ENCODE measurements at places on chromosomes 3 and 15. TPM values are rescaled to one million over a fixed set of nuclear protein-coding genes. Genes with fewer than 3 reads are reported as not detected.

Gene CDHR4
- polyA plus RNA-seq, result not detected

Gene TICRR
- polyA plus RNA-seq, result not detected

Gene SENP8
- not detected for polyA plus RNA-seq

Gene SLC2A2
- polyA plus RNA-seq, result not detected

Gene RAB27A
- polyA plus RNA-seq, result 29.9 TPM

Gene HESX1
- 0.93 TPM for polyA plus RNA-seq

Gene LCTL
- polyA plus RNA-seq, result 0.09 TPM

Gene C3orf20
- not detected for polyA plus RNA-seq

Gene NAALADL2
- polyA plus RNA-seq, result not detected

Gene PLSCR4
- not detected for polyA plus RNA-seq

Gene IMPDH2
- polyA plus RNA-seq, result 78.6 TPM

Gene MCF2L2
- not detected for polyA plus RNA-seq

Gene SLC22A13
- not detected for polyA plus RNA-seq

Gene TGM4
- polyA plus RNA-seq, result 0.09 TPM

Gene CFAP100
- not detected for polyA plus RNA-seq

Gene UROC1
- polyA plus RNA-seq, result not detected

Gene MYL3
- not detected for polyA plus RNA-seq

Gene TRH
- not detected for polyA plus RNA-seq

- peaks cover 31% of the 10 kb centered on the region for H3K36me3 ChIP-seq
- no peaks in the 10 kb centered on the region for H3K27me3 ChIP-seq
- no peaks in the 10 kb centered on the region for H3K4me1 ChIP-seq
- no peak overlapping the region for H3K27ac ChIP-seq
Observed at GRCh38 chr15:55343168-55343567, 24.1 kb downstream of the PIGB start.

- peaks cover 54% of the 10 kb centered on the region for H3K4me1 ChIP-seq
- no peaks in the 10 kb centered on the region for H3K36me3 ChIP-seq
- H3K4me3 ChIP-seq, result peak overlapping the region; percentile 83
- DNase-seq, result no peak
- peaks cover 6% of the 10 kb centered on the region for H3K27me3 ChIP-seq
Observed at GRCh38 chr15:69668039-69668705, 215.6 kb downstream of the RPLP1 start.

GRCh38 chr3:100709842-100710260, 557 bp downstream of the TFG start:
- H3K4me3 ChIP-seq, result peak overlapping the region; percentile 93
- DNase-seq, result peak; percentile 17
- H3K27me3 ChIP-seq, result peaks cover 21% of the 10 kb centered on the region
- H3K4me1 ChIP-seq, result peaks cover 33% of the 10 kb centered on the region
- peaks cover 3% of the 10 kb centered on the region for H3K36me3 ChIP-seq

DNA sequence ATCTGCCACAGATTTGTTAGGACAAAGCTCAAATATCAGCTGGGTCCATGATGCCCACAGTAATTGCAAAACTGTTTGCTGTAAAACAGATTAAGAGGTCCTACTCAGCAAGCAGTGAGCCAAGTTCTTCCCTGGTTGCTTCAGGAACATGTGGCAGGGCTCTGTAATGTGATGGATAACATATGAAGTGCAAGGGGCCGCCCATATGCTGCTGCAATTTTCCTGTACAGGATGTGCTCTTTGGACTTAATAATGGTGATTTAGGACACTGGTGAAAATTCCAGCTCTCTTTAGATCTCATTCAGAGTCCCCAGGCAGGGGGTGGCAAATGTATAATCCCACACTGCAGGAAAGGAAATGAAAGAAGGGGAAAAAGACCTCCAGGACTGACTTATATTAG, 289.4 kb downstream of the LSAMP start:
- H3K27ac ChIP-seq, result no peak overlapping the region
- no peak for DNase-seq
- no peaks in the 10 kb centered on the region for H3K36me3 ChIP-seq
- no peaks in the 10 kb centered on the region for H3K27me3 ChIP-seq

- no peak overlapping the region for H3K27ac ChIP-seq
- DNase-seq, result no peak
- H3K4me1 ChIP-seq, result no peaks in the 10 kb centered on the region
- H3K27me3 ChIP-seq, result no peaks in the 10 kb centered on the region
- H3K36me3 ChIP-seq, result no peaks in the 10 kb centered on the region
Observed at GRCh38 chr3:151796105-151796680, 17.7 kb upstream of the AADAC start.

DNA sequence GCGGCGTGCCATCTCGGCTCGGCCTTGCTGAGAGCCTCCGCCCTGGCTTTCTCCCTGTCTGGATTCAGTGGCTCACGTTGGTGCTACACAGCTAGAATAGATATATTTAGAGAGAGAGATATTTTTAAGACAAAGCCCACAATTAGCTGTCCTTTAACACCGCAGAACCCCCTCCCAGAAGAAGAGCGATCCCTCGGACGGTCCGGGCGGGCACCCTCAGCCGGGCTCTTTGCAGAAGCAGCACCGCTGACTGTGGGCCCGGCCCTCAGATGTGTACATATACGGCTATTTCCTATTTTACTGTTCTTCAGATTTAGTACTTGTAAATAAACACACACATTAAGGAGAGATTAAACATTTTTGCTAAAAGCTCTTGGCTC, 54.1 kb downstream of the PLXNA1 start:
- no peaks in the 10 kb centered on the region for H3K4me1 ChIP-seq
- no peak overlapping the region for H3K27ac ChIP-seq
- H3K4me3 ChIP-seq, result no peak overlapping the region
- no peaks in the 10 kb centered on the region for H3K27me3 ChIP-seq
- DNase-seq, result no peak

DNA sequence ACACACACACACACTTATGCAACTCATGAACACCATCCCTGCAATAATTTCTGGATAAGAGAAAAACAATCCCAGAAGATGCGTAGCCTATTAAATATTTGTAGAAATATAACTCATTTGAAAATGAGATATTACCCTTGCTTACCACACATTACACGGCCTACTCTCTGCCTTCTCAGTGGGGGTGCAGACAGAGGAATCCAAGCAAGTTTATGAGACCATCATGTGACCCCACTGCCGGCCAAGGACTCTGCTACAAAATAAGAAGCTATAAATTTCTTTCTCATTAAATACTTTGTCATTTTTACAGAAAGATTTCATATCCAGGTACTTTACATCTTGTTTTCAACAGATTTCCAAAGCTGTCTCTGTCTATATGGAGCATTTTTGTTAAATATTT, 286.3 kb downstream of the ZNF385D start:
- H3K27me3 ChIP-seq, result no peaks in the 10 kb centered on the region
- DNase-seq, result no peak
- H3K36me3 ChIP-seq, result no peaks in the 10 kb centered on the region
- H3K27ac ChIP-seq, result no peak overlapping the region
- no peaks in the 10 kb centered on the region for H3K4me1 ChIP-seq
- no peak overlapping the region for H3K4me3 ChIP-seq

DNA sequence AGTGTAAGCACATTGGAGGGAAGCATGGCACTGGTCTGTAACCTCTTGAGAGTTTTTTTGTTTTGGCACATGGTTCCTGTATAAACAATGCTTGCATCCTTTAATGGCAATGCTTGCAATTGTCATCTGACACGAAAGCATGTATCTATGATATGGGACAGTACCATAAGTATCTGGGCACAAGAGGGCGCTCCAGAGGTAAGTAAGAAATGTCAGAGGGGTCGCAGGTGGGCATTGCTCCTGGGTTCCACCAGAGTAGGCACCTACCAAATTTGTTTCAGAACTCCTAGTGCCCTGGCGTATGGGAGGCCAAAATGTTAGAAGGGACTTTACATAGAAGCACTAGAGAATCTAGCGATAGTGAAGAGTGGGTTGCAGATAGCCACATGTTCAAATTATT, 58.7 kb upstream of the BCHE start:
- H3K4me1 ChIP-seq, result no peaks in the 10 kb centered on the region
- no peak overlapping the region for H3K4me3 ChIP-seq
- H3K27me3 ChIP-seq, result no peaks in the 10 kb centered on the region
- H3K36me3 ChIP-seq, result no peaks in the 10 kb centered on the region

GRCh38 chr15:59595434-59595915, 16.1 kb upstream of the GCNT3 start:
- no peaks in the 10 kb centered on the region for H3K36me3 ChIP-seq
- H3K27ac ChIP-seq, result no peak overlapping the region
- H3K4me1 ChIP-seq, result peaks cover 3% of the 10 kb centered on the region
- H3K4me3 ChIP-seq, result no peak overlapping the region

GRCh38 chr3:17357035-17357710, 385.3 kb downstream of the TBC1D5 start:
- H3K4me1 ChIP-seq, result no peaks in the 10 kb centered on the region
- no peak overlapping the region for H3K4me3 ChIP-seq
- no peaks in the 10 kb centered on the region for H3K27me3 ChIP-seq
- H3K36me3 ChIP-seq, result peaks cover 5% of the 10 kb centered on the region

GRCh38 chr3:10889206-10889960, 73.4 kb downstream of the SLC6A11 start:
- H3K27ac ChIP-seq, result no peak overlapping the region
- H3K27me3 ChIP-seq, result peaks cover 35% of the 10 kb centered on the region
- no peak for DNase-seq
- no peaks in the 10 kb centered on the region for H3K4me1 ChIP-seq

DNA sequence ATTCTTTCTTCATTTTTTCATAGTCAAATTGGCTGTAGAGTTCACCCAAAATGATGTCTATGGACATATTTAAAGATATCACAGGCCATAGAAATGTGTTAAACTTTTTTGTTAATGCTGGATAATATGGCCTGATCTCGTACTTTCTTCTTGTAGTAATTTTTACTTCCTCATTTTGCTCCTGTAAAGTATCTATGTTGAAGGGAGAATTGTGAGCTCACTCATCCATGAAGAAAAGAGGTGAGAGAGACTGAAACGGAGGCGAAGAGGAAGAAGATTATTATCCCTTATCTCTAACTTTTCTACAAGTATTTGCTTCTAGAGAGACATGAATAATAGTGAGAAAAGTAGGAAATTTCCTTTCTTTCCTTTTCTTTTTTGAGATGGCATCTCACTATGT, 613.8 kb upstream of the TBL1XR1 start:
- H3K27me3 ChIP-seq, result no peaks in the 10 kb centered on the region
- H3K36me3 ChIP-seq, result no peaks in the 10 kb centered on the region

- no peak overlapping the region for H3K4me3 ChIP-seq
- no peaks in the 10 kb centered on the region for H3K36me3 ChIP-seq
- H3K4me1 ChIP-seq, result no peaks in the 10 kb centered on the region
- no peaks in the 10 kb centered on the region for H3K27me3 ChIP-seq
- no peak for DNase-seq
Observed at GRCh38 chr15:27486683-27487647, 516.0 kb downstream of the GABRG3 start.

GRCh38 chr3:71955240-71956068, 170.5 kb upstream of the PROK2 start:
- H3K27me3 ChIP-seq, result peaks cover 34% of the 10 kb centered on the region
- peak; percentile 14 for DNase-seq
- peaks cover 12% of the 10 kb centered on the region for H3K4me1 ChIP-seq
- no peak overlapping the region for H3K27ac ChIP-seq
- no peak overlapping the region for H3K4me3 ChIP-seq

DNA sequence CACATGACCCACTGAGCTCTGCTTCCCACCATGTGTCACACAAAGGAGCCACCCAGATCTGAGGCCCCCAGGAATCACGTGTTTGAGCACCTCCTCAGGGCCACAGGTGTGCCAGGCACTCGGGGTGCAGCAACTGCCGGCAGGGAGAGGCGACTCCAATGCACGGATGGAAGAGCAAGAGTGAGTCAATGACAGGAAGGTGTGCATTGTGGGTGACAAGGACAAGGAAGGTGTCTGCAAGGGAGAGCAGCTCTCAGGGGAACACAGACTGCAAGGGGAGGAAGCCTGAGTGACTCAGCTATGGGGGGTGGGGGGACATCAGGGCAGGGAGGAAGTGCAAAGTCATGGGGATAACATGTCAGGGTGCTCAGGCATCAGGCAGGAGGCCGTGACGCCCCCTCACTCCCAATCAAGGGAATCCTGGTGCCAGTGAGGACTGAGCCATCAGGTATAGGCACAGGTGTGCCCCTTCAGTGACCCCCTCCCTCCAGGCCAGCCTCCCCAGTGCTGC, 67.4 kb downstream of the NUP210 start:
- peaks cover 14% of the 10 kb centered on the region for H3K4me1 ChIP-seq
- no peak for DNase-seq
- H3K4me3 ChIP-seq, result no peak overlapping the region

- H3K4me1 ChIP-seq, result peaks cover 19% of the 10 kb centered on the region
- H3K4me3 ChIP-seq, result no peak overlapping the region
- H3K36me3 ChIP-seq, result no peaks in the 10 kb centered on the region
- peak overlapping the region; percentile 29 for H3K27ac ChIP-seq
- DNase-seq, result no peak
Observed at GRCh38 chr15:73924171-73924921, 1.9 kb upstream of the LOXL1 start.
